ENCODE measurements at places on chromosomes 3 and 15.

- no peak for DNase-seq
These were observed 186.3 kb upstream of the ATP11B start for GRCh38 chr3:182606905-182607504.

- no peak for DNase-seq
These were observed 124.5 kb upstream of the CTDSPL start for GRCh38 chr3:37737134-37737533.

DNA sequence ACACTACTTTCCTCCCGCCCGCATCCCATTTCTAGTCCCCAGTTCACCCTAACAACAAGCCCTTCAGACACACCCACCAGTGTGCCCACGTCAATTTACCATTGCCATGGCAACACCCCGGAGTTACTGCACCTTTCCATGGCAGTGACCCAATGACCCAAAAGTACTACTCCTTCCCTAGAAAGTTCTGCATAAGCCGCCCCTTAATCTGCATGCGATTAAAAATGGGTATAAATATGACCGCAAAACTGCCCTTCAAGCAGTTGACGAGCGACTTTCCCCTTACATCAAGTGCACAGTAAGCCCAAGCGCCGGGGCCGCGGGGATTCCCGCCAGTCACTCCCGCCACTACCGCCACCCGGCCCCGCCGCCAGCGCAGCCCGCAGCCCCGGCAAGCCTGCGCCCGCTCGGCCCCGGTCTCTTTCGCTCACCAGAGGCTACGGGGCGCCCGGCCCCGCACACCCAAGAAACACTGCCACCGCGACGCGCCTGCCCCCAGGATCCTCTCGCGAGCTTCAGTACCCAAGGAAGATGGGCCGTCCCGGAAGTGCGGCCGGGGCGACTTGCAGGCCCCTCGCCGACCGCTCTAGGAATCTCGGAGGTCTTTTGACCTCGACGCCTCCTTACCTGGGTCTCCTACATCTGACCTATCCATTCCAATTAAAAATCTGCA lies 27.2 kb upstream of the ZNF502 start:
- DNase-seq: peak; percentile 36

DNA sequence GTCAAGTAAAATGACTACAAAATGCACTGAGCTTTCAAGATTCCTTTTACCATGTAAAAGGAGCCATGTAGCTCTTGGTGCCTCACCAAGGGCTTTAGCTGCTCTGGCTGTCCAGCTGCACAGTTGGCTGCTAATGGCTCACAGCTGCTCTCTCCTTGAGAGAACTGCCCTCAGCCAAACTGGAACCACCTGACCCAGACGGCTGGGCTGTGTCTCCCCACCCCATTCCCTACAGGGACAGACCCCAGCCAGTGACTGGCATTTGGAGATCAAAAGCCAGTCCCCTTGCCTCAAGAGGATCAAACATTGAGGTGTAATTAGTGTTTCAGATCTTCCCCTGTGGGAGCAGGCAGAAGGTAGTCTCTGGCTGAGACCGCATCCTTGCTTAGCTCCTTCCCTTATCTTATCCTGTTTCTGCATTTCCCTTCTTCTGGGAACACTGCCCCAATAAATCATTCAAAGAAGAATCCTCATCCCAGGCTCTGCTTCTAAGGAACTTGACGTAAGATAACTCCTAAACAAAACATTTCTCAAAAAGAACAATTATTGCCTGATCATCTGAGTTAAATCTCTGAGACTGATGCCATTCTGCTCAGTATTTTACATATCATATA lies 28.6 kb upstream of the UBE2E2 start:
- DNase-seq: no peak

GRCh38 chr3:49519916-49520385 lies 34.3 kb upstream of the BSN start:
- DNase-seq: no peak

DNA sequence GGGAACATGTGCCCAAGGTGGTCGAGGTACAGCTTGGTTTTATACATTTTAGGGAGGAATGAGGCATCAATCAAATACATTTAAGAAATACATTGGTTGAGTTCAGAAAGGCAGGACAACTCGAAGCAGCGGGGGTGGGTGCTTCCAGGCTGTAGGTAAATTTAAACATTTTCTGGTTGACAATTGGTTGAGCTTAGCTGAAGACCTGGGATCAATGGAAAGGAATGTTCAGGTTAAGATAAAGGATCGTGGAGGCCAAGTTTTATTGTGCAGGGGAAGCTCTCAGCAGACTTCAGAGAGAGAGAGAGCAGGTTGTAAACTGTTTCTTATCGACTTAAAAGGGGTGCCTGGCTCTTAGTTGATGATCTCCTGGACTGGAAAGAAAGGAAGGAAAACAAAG lies 11.3 kb downstream of the CPN2 start:
- no peak for DNase-seq

- no peak for DNase-seq
These were observed 16.1 kb downstream of the PDCD10 start for GRCh38 chr3:167718582-167718981.

GRCh38 chr3:30945291-30945690 lies 50.8 kb upstream of the GADL1 start:
- DNase-seq: no peak

- no peak for DNase-seq
These were observed 130.4 kb downstream of the SUCLG2 start for GRCh38 chr3:67524046-67524445.

- no peak for DNase-seq
These were observed 100.0 kb downstream of the TBC1D5 start for GRCh38 chr3:17642474-17642873.

DNA sequence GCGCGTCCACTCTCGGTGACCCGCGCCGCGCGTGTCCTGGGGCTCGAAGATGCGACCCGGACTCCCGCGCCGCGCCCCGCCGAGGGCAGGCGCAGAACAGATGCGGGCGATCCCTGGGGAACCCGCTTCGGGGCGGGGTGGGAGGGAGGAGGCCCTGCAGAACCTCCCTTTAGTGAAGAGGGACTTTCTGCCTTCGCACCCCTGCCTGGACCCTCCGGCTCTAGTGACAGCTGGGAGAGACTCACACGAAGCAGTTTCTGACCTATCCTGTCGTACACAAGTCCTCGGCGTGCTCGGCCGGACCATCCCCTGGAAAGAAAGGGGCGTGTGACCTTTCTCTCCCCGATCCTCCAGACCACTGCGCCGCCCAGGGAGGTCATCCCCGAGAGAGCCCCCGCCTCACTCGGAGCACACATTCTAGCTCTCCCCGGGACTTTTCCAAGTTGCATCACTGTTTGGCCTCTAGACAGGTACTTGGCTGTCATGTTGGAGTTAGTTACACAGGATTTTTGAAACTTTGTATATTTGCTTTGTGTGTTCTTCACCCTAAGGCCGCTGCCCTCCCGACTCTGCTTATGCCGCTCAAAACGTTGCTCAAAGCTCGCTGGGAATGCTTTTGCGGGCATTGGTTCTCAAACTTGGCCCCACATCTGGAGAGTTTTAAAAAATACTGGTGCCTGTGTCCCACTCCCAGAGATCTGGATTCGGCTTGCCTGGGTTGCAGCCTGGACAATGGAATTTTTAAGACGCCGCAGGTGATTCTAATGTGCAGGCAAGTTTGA lies 582 bp downstream of the CGNL1 start:
- DNase-seq: no peak

DNA sequence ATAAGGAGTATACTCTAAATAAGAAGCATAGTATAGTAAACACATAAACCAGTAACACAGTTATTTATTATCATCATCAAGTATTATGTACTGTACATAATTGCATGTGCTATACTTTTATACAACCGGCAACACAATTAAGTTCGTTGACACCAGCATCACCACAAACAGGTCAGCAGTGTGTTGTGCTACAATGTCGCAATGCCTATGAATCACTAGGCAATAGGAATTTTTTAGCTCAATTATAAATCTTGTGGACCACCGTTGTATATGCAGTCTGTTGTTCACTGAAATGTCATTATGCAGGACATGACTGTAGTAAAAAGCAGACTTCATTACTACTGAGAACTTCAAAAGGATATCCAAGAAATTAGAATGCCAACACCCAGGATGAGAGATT lies 177.0 kb downstream of the PDCD6IP start:
- DNase-seq: no peak

- DNase-seq: no peak
These were observed 32.2 kb upstream of the LRTM1 start for GRCh38 chr3:54960082-54960481.

DNA sequence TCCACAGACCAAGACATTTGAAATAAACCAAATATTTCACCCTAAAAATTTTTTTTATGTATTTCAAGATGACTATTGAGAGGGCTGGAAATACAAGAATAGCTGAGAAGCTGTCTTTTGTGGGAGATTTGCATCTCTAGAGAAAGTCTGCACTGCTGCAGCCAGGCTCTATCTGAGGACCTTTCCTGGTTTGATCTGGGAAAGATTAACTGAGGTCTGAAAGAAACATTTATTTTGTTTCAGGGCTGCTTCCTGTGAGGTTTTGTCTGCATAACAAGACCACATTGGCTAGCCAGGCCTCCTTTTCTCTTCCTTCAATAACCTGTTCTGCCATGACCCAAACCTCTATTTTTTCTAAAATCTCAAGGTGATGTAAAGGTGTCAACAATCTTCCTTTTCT lies 117.5 kb upstream of the ARHGEF26 start:
- DNase-seq: no peak

DNA sequence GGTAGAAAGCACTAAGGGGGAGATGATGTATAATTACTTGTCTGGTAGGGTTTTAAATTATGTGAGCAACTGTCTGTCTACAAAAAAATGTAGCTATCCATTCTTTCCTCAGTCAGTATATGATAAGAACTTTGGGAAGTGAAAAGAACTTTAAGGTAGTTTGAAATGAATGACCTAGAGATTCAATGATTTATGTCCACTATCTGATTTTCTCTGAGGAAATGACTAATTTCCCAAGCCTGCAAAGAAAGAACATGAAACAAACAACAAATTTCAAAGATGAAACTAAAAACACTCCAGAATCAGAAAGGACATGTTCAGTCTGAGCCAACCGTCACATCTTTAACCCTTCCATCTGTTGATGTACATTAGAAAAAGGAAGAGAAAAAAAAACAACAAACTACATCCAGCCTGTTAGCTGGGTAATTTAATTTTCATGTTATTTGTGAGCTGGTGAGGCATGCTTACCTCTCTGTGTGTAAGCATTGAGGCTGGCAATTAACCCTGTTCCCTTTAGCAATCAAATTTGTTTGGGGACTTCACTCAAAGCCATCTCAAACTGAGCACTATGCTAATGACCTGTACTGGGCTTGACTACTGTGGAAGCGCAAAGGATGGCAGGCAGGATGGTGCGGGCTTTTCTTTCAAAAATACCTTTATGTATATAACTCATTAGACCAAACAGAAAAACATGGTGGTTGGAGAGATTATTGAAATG lies 220.1 kb downstream of the TUSC7 start:
- DNase-seq: no peak

- DNase-seq: no peak
These were observed 1.6 kb upstream of the FHIT start for GRCh38 chr3:61252836-61253235.

DNA sequence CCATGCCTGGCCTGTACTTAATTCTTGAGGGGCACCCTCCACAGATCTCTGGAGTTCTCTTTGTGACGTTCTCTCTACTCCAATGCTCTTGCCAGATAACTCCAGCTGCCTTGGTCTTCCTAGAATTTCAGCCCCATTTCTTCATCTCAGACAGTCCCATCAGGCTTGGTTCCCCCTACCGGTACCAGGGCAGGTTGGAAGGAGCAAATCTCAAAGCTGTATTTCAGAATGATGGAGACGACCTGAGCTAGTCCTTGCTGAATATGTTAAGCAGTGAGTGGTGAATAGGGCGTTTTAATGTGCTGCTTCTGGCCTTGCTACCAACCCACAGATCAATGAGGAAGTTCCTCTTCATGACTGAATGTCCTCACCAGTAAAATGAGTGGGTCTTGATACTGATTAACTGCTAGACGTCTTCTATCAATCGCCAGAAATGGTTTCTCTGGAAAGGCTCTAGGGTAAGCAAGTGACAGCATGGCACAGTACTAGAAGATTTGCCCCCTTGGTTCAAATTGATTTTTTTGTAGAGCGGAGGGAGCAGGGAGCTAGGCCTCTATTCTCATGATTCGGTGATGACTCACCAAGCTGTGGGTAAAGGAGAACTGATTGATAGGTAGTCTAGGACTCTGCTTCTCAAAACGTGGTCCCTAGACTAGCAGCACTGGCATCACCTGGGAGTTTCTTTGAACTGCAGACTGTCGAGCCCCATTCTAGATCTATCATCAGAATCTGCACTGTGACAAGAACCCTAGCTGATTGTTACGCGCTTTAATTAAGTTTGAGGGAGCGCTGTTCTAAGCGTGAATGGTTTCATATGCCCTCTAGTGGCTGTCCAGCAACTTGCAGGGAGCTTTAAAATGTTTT lies 67.8 kb downstream of the UBP1 start:
- DNase-seq: peak; percentile 10

GRCh38 chr15:70166506-70167087 lies 68.9 kb upstream of the TLE3 start:
- DNase-seq: no peak

- DNase-seq: no peak
These were observed 123.0 kb upstream of the SPRED1 start for GRCh38 chr15:38129531-38130204.

DNA sequence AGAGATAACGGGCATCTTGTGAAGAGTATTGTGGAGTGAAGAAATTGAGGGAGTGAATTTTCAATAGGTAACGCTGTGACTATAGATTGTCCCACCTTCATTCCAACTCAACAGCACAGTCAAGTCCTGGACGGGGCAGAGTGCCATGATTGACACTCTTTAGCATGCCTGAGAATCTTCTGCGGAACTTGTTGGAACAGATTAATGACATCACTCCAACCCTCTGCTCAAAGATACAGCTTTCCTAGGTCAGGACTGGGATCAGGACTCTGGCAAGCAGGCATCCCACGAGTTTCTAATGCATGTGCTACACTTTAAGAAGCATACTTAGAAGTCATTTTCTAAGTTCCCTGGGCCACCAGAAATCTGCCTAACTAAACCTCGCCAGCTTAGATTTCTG lies 267.6 kb upstream of the CFAP20DC start:
- no peak for DNase-seq

DNA sequence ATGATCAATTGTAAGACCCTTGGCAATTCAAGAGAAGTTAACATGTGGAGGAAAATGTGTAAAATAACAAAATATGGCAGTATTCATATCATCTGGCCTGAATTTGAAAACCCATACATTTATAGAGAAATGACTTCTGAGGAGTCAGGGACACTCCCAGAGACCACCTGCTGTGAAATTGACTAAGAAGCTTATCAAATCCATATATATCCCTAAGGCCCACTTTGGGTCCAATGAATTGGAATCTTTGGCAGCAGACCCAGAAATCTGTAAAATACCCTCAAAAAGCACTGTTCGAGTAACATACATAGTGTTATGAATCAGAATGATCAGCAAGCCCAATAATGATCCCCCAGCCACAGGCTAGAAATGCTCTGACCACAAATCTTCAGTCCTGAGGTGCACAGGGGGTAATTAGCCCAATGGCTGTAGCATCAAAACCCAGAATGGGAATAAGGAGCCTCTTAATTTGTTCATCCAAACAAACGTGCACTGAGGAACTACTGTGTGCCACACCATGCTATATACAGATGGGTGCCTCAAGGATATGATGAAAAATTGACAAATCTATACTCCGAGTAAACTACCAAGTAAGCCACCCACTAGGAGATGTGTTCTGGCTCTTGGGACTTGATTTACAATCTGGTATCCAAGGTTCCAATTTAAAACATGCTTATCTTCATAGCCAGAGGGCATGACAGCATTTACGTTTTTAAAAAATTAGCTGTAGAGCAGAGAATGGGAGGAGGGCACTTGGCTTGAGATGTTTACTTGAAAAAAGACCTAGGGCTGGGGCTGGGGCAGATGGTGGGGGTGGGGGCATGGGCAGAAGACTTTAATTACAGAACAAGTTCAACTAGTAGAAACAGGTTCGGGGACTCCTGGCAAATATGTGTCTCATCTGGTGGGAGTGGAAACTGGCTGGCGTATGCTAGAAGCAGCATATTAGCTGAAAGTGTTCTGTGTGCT lies 9.1 kb upstream of the ARHGEF3 start:
- DNase-seq: no peak
